ENCODE measurements at places on chromosomes 11 and 22.

DNA sequence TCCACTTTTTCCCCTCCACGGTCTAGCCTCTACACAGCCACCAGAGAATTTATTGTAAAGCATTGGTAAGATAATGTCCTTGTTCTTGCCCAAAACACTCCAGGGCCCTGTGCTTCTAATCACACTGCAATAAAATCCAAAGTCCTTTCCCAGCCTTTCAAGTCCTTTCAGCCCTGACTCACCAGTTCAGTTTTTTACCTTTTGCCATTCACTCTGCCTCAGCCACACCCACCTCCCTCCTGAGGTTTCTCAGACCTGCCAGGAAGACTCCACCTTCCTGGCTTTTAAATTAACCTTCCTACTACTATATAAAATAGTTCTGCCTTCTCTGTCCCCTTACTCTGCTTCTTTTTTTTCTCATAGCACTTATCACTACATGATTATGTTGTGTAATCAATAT lies 91.0 kb upstream of the ARHGAP32 start:
- DNase-seq, result no peak
- no peaks in the 10 kb centered on the region for H3K36me3 ChIP-seq
- peaks cover 11% of the 10 kb centered on the region for H3K4me1 ChIP-seq
- H3K27ac ChIP-seq, result no peak overlapping the region
- no peaks in the 10 kb centered on the region for H3K27me3 ChIP-seq
- no peak overlapping the region for H3K4me3 ChIP-seq

DNA sequence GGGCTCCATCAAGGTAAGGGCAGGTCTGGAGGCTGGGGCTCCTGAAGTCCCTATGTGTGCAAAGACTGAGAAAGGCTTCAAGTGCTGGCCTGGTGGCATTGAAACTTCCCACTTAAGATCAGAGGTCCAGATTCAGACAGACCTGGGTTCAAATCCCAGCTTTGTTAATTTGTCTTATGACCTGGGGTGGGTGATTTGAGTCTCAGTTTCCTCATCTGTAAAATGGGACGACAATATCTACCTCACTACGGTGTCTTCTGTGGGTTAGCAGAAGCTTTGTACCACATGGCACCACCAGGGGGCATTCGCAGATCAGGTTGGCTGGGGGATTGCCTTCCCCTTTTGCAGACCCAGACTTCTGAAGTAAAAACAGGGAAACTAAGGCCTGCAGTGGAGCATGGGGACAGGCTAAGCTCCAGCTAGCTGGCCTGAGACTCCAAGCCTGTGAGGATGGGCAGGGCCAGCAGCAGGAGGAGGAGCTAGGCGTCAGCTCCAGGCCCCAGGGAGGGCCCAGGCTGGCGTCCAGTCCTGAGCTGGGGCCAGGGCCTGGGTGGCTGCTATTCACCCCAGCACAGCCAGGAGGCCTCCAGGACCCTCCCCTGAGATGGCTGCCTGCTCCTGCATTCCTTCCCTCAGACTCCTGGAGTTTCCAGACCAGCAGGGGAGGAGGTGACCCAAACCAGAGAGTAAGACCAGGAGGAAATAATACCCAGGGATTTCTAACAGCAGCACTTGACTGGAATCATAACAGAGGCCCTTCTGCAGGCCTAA lies 1.5 kb downstream of the CASTOR1 start:
- H3K27ac ChIP-seq, result peak overlapping the region; percentile 95
- peak overlapping the region; percentile 96 for H3K4me3 ChIP-seq
- H3K27me3 ChIP-seq, result no peaks in the 10 kb centered on the region

GRCh38 chr11:61447601-61448551 lies 18.0 kb downstream of the SDHAF2 start:
- H3K4me1 ChIP-seq, result peaks cover 10% of the 10 kb centered on the region
- no peak for DNase-seq
- H3K27ac ChIP-seq, result no peak overlapping the region
- no peak overlapping the region for H3K4me3 ChIP-seq
- H3K27me3 ChIP-seq, result no peaks in the 10 kb centered on the region

DNA sequence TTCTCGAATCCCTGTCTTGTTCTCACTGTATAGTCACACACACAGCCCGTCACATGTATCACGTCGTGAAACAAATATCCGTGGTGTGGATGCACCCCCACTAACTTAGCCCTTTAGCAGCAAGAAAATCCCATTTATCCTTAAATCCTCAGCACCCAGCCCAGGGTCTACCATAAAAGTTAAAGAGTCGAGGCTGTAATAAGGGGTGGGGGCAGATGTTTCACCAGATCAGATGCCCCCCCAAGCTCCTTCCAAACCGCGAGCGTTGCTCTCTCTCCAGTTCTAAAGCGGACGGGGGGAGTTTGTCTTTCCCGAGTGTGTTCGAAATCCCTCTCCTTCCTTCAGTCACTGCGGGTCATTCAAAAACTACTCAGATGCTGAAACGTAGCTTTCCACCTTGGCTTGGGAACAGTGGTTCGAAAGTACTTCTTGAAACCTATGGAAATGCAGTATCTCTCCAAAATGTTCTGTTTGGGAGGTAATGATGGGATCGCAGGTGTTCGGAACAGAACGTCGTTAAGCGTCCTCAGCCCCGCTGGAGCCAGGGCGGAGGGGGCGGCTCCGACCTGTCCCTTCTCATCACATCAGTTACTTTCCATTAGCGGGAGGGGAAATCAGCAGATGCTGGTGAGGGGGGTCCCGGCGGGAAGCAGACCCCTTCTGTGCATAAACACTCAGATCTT lies 156.2 kb downstream of the BRD1 start:
- H3K27me3 ChIP-seq, result peaks cover 36% of the 10 kb centered on the region
- peaks cover 10% of the 10 kb centered on the region for H3K4me1 ChIP-seq
- H3K36me3 ChIP-seq, result no peaks in the 10 kb centered on the region
- DNase-seq, result peak; percentile 13
- peak overlapping the region; percentile 50 for H3K4me3 ChIP-seq

DNA sequence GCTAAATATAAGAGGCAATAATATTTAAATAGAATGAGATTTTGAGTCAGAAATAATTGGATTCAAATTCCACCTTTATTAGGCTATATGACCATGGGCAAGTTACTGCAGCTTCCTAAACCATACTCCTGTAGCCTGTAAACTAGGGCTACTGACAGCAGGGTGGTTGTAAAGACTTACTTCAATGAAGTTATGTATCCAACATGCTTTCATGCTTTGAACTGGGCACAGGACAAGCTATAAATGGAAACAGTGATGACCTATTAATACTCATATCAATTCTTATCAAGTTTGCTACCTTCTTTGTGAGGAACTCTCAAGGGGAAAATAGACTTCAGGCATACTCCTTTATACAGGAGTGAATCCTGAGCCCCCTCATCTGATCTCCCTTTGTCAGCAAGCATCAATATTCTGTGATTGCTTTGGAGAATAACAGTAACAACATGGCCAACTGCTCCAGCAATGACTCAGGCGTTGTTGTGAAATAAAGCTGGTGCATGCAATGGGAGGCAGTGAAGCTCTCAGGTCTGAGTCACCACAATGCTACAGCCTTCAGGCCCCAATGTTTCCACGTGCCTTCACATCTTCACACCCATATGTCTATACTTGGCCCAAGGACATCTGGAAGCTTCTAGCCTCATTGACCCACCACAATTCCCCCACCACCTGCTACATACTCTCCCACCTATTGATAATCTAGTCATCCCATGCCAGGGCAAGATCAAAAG lies 102.5 kb downstream of the KCNA4 start:
- DNase-seq, result no peak
- H3K27me3 ChIP-seq, result no peaks in the 10 kb centered on the region
- H3K27ac ChIP-seq, result no peak overlapping the region
- H3K4me1 ChIP-seq, result no peaks in the 10 kb centered on the region
- no peak overlapping the region for H3K4me3 ChIP-seq

DNA sequence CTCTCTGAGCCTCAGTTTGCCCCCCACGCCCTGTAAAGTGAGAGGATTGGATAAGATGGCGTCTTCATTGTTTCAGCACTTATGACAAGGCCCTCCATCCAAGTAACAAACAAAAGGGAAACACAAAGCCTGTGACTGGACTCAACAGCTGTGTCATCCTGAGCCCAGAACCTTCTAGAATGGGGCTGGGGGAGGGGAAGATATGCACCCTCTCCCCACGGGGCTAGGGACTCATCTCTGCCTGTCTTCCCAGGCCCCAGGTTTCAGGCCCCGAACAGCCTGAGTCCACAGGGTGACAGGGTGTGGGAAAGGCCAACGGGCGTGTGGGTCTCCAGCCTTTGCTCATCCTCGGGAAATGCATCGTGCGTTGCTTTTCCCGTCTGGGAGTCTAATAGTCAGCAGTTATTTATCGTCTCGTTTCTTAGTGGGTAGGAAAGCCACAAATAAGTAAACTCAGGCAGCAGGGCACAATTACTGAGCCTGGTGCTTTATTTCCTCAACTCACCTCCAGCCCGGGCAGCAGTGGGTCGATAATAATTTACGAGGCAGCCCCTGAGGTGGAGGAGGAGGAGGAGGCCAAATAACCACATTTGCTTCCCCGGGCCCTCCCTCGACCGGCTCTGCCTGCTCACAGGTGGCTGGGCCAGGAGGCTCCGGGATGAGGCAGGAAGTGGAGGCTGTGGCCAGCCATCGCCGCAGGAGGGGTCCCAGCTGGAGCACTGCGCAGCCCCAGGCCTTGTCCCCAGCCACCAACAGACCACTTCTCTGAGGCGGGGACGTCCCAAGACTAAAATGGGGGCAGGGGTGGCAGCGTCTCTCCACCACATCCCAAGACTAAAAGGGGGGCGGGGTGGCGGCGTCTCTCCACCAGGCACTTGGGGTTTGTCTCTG lies 54.4 kb downstream of the FLRT1 start:
- no peaks in the 10 kb centered on the region for H3K27me3 ChIP-seq
- DNase-seq, result no peak
- H3K36me3 ChIP-seq, result no peaks in the 10 kb centered on the region

DNA sequence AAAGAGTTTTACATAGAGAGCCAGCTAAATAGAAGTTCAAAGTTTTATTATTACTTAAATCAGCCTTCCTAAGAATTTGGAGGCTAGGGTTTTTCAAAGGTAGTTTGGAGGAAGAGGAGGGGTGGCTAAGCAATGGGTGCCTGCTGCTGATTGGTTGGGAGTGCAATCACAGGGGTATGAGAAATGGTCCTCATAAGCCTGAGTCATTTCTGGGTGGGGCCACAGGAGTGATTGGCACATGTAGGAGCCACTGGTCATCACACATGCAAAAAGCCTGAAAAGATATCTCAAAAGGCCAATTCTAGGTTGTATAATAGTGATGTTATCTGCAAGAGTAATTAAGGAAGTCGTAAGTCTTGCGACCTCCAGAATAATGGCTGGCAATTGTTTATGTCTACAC lies 12.9 kb downstream of the OR51L1 start:
- H3K4me1 ChIP-seq, result no peaks in the 10 kb centered on the region
- no peak overlapping the region for H3K4me3 ChIP-seq
- no peaks in the 10 kb centered on the region for H3K27me3 ChIP-seq
- no peaks in the 10 kb centered on the region for H3K36me3 ChIP-seq
- no peak for DNase-seq
- H3K27ac ChIP-seq, result no peak overlapping the region

DNA sequence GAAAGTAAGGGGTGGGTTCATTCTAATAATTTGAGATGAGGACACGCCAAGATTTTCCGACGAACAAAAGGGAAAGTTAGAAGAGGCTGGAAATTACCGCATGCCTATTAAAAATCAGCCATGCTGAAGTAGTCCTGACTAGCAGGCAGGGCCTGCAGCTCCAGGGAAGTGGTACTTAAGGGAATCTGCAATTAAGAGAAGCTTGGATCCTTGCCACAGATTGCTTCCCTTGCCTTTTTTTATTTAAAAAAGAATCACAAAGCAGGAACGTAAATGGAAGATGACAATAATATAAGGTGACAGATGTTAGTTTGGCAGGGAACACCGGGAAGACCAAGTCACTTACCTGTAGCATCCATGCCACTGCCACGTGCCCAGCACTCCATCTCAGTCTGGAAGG lies 359.3 kb downstream of the CADM1 start:
- no peaks in the 10 kb centered on the region for H3K4me1 ChIP-seq
- no peaks in the 10 kb centered on the region for H3K36me3 ChIP-seq
- H3K27me3 ChIP-seq, result peaks cover 12% of the 10 kb centered on the region
- no peak for DNase-seq

- no peak overlapping the region for H3K4me3 ChIP-seq
- H3K4me1 ChIP-seq, result peaks cover 39% of the 10 kb centered on the region
- no peak for DNase-seq
- no peak overlapping the region for H3K27ac ChIP-seq
- no peaks in the 10 kb centered on the region for H3K36me3 ChIP-seq
Observed at GRCh38 chr11:76626921-76627401, 43.6 kb downstream of the LRRC32 start.

GRCh38 chr11:47499614-47500013 lies 50.7 kb upstream of the RAPSN start:
- no peak overlapping the region for H3K4me3 ChIP-seq
- no peaks in the 10 kb centered on the region for H3K27me3 ChIP-seq
- DNase-seq, result no peak
- H3K4me1 ChIP-seq, result peaks cover 49% of the 10 kb centered on the region

DNA sequence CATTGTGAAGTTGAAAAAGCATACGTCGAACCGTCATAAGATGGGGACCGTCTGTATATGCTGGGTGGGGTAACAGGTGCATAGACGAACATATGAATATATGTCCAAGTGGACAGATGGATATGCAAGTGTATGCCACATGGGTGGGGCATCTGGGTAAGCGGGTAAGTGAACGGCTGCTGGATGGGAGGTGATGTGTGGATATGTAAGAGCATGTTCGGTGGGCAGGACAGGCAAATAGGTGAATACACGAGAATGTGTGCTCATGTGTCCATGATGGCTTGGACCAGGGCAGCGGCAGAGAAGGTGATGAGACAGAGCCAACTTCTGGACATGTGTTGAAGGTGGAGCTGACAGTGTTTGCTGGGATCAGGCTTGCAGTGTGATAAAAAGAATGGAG lies 12.0 kb downstream of the IFITM10 start:
- no peak for DNase-seq
- no peaks in the 10 kb centered on the region for H3K4me1 ChIP-seq
- H3K4me3 ChIP-seq, result no peak overlapping the region
- no peak overlapping the region for H3K27ac ChIP-seq
- H3K27me3 ChIP-seq, result peaks cover 18% of the 10 kb centered on the region

GRCh38 chr11:121800240-121800639 lies 315.8 kb downstream of the BLID start:
- H3K36me3 ChIP-seq, result no peaks in the 10 kb centered on the region
- H3K4me1 ChIP-seq, result no peaks in the 10 kb centered on the region
- H3K27ac ChIP-seq, result no peak overlapping the region
- H3K27me3 ChIP-seq, result no peaks in the 10 kb centered on the region
- DNase-seq, result no peak

All from lower lobe of right lung (tissue), 2 donors.